Brain (organoid and tissue), 16 donors: ENCODE measurements at places on chromosomes 6 and 20. TPM values are rescaled to one million over a fixed set of nuclear protein-coding genes. Genes with fewer than 3 reads are reported as not detected.

GCNT2 gene
- 9.3 TPM for polyA plus RNA-seq

CCN5 gene
- polyA plus RNA-seq = 0.39 TPM

TSHZ2 gene
- polyA plus RNA-seq = 18.6 TPM

SLCO4A1 gene
- polyA plus RNA-seq = 18.2 TPM

BCAS1 gene
- polyA plus RNA-seq = 102 TPM

IL17F gene
- not detected for polyA plus RNA-seq

GRCh38 chr6:93418408-93419303 is 703 bp downstream of the EPHA7 start:
- DNase-seq = peak; percentile 77

- no peak for DNase-seq
These were observed 70.3 kb downstream of the HIVEP1 start for GRCh38 chr6:12082368-12082767.

DNA sequence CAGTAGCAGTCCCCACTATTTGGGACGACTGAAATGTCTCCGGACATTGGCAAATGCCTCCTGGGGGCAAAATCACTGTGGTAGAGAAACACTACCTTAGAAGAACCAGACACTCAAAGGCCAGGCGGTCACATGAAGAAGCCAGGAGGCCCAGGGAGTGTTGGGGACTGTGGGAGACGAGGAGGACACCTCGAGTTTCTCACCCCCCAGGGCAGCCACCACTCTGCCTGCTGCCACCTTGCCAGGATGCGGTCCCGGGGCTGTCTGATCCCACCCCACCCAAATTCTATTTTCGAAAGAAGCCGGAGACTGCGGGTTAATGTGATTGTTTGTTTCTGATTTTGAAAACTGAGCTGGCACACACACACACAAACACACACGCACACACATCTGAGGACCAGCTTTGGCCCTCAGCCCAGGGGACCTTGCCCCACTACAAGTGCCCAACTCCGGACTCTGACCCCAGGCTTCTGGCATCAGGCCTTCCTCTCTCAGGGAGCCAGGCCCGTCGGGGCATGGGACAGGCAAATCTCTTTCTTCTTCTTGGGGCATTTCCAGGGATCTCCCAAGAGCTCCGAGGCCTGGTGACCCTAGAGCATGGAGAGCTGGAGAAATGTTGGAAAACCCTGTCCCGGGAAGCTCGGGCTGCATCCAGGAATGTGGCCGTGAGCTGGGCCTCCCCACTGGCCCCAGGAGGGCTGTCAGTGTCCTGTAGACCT is 187.5 kb upstream of the PMEPA1 start:
- DNase-seq = no peak

GRCh38 chr6:13766201-13766634 is 48.1 kb downstream of the MCUR1 start:
- no peak for DNase-seq

- peak; percentile 73 for DNase-seq
These were observed 538.7 kb upstream of the ID4 start for GRCh38 chr6:19298421-19298820.

- no peak for DNase-seq
These were observed 73.6 kb downstream of the RSPH3 start for GRCh38 chr6:158926414-158926813.

- no peak for DNase-seq
These were observed 231.3 kb downstream of the TFAP2C start for GRCh38 chr20:56860413-56860812.

GRCh38 chr6:16736856-16737775 is 24.1 kb downstream of the ATXN1 start:
- no peak for DNase-seq

DNA sequence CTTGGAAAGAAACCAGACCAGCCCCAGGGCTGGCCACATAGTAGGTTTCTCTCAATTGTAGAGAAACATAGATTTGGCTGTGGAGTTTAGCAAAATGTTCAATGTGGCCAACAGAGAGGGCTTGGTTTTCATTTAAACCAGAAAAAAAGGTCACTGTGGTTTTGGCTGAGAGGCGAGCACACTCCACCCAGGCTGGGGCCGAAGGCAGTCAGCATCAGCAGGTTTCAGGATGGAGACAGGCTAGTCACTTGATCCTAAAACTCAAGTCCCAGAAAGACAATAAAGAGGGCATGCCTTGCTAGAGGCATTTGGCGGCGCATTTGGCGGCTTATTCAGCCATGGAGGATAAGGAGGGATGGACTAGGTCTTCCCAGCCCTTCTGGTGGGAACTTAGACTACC is 73.1 kb downstream of the PRND start:
- no peak for DNase-seq

GRCh38 chr20:22807646-22808244 is 223.4 kb upstream of the FOXA2 start:
- peak; percentile 51 for DNase-seq

DNA sequence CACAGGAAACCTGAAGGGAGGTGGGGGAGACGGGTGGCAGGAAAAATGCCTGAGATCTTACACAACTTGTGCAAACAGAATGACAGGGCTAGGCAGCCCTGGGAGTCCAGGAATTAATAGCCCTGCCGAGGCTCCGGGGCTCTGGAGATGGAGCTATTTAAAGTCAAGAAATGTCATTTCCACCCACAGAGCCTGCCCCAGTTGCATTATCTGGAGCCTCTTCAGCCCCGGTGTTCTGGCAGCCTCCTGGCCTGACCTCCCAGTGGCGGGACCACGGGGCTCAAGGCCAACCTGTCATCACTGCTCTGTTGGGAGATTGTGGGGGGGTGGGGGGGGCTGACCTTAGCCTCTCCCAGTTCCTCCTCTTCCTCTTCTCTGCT is 28.5 kb upstream of the SCUBE3 start:
- DNase-seq = no peak

DNA sequence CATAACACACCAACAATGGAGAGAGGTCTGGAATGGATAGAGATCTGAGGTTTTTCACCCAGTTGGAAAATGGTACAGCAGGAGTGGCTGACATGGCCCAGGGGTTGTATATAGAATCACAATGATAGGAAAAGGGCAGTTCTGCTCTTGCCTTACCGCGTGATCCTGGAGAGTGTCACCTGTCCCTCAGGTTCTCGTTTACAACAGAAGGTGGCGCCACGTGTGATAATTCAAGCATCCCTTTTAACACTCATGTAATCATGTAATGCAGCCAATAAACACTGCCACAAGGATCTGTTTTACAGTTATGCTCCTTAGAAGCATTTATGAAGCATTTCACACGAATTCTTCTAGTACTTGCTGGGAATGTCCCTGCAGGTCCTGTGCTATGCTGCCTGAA is 12.9 kb upstream of the WFDC2 start:
- peak; percentile 42 for DNase-seq

DNA sequence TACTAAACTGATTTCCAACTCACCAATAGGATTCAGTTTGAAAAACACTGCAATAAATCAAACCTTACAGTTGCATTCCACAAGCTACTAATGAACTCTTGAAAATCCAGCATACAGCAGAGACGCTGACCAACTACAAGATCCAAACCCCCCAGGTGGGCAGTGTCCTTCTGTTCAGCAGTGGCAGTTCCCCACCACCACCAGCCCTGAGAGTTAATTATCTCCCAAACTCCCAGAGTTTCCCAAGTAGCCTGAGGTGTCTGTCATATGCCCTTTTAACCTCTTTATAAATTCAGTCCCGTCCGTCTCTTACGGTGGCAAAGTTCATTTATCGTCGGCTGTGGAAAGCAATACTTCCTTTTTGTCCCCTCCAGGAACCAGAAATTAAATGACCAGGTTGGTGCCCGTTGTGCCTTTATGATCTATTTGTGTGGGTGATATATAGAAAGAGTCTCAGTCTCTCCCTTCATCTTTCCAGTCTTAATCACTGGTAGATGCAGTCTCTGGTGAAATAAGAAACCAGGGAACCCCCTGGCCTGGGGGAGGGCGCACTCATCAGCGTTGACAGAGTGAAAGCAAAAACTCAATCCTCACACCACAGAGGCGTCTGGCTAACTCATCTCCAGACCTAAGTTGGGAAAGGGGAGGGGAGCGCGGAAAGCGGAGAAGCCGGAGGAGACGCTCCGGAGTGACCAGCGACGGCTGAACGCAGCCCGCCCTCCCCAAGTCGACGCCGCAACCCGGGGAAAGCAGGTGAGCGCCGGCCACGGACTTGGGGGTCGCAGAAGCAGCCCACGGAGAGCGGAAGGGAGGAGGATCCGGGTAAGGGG is 717 bp downstream of the MRPL14 start:
- peak; percentile 21 for DNase-seq

DNA sequence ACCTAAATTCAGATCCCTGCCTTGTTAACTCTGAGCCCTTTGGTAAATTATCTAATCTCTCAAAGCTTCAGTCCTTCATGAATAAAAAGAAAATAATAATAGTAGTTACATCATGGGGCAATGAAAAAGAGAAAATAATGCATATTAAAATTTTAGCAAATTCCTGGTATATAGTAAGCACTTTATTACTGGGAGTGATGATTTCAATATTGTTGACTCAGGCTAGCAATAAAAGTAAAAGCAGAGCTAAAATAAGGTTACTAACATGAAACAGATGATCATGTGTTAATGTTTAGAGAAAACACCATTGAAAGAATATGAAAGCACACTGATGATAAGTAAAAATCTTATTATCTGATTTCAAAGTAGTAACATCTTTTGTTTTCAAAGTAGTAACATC is 13.6 kb downstream of the GINS1 start:
- DNase-seq = no peak

- peak; percentile 40 for DNase-seq
These were observed 1.2 kb upstream of the C6orf62 start for GRCh38 chr6:24720131-24720603.

- no peak for DNase-seq
These were observed 24.0 kb upstream of the CTNNBL1 start for GRCh38 chr20:37669773-37670236.
